Body of pancreas (tissue), 4 donors: ENCODE measurements at places on chromosomes 12 and 14.

- no peak for DNase-seq
These were observed 126.1 kb downstream of the MYRFL start for GRCh38 chr12:69951108-69951507.

- DNase-seq = no peak
These were observed 18.8 kb downstream of the C12orf43 start for GRCh38 chr12:120997448-120997847.

DNA sequence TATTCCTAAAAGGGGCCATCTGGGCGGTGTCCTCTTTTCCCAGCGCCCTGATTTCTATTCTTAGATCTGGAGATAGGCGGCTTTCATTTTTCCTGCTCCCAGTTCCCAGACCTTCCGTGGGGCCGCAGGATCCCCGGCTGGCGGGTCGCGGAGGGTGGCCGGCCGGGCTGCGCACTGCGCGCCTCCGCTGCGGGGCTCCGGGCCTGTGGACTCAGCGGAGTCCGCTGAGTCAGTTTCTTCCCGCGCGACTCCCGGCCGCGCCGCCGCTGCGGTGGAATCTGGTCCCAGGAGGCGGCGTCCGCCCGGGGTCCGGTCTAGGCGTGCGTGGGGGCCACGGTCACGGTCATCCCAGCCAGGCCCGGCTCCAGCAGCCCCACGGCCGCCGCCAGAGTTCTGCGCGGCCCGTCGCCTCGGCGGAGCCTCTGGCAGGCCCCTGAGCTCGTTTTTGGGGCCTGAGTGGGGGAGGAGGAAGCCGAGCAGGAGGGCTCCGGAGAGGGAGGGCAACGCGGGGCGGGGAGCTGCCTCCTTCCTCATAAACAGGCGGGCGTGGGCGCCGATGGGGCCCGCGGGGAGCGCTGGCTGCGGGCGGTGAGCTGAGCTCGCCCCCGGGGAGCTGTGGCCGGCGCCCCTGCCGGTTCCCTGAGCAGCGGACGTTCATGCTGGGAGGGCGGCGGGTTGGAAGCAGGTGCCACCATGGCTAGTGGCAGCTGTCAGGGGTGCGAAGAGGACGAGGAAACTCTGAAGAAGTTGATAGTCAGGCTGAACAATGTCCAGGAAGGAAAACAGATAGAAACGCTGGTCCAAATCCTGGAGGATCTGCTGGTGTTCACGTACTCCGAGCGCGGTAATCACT, at the start of gene LRRK2:
Gene LRRK2, plus strand, starts transcription at position 559 of the 853 bp plus-strand sequence. Its CDS starts 135 bp downstream, at position 694.
- peak; percentile 86 for DNase-seq

- DNase-seq = no peak
These were observed 470.6 kb downstream of the EGLN3 start for GRCh38 chr14:33480071-33480886.
